Vagina (tissue), 2 donors: ENCODE measurements at places on chromosomes 7 and 10. TPM values are rescaled to one million over a fixed set of nuclear protein-coding genes. Genes with fewer than 3 reads are reported as not detected.

DNA sequence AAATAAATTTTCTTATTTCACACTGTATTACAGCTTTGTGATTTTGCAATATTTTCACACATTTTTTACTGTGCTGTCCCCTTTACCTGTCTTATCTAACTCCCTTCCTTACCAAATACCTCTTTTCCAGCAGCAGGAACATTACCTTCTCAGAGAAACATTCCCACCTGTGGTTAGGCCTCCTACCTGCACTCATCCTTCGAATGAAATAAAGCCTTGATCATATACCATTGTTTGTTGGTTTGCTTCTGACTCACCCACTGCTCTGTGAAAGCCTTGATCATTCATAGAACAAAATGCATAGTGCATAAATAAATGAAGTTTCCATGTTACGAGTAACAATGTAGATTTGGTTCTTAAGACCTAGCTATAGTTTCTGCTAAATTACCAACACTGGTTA, 256.3 kb downstream of the ARL4A start:
- no peaks in the 10 kb centered on the region for H3K27me3 ChIP-seq
- no peak for DNase-seq
- H3K36me3 ChIP-seq = no peaks in the 10 kb centered on the region
- H3K4me3 ChIP-seq = no peak overlapping the region
- H3K4me1 ChIP-seq = no peaks in the 10 kb centered on the region

PPIA gene
- 1,197 TPM for total RNA-seq

- H3K27me3 ChIP-seq = no peaks in the 10 kb centered on the region
- no peak for DNase-seq
- no peaks in the 10 kb centered on the region for H3K36me3 ChIP-seq
- peak overlapping the region; percentile 76 for H3K27ac ChIP-seq
- no peak overlapping the region for H3K4me3 ChIP-seq
Observed at GRCh38 chr10:124745673-124746072, 1.5 kb upstream of the FAM53B start.

CFAP69 gene
- total RNA-seq = 2.7 TPM

RBP3 gene
- total RNA-seq = not detected

DNA sequence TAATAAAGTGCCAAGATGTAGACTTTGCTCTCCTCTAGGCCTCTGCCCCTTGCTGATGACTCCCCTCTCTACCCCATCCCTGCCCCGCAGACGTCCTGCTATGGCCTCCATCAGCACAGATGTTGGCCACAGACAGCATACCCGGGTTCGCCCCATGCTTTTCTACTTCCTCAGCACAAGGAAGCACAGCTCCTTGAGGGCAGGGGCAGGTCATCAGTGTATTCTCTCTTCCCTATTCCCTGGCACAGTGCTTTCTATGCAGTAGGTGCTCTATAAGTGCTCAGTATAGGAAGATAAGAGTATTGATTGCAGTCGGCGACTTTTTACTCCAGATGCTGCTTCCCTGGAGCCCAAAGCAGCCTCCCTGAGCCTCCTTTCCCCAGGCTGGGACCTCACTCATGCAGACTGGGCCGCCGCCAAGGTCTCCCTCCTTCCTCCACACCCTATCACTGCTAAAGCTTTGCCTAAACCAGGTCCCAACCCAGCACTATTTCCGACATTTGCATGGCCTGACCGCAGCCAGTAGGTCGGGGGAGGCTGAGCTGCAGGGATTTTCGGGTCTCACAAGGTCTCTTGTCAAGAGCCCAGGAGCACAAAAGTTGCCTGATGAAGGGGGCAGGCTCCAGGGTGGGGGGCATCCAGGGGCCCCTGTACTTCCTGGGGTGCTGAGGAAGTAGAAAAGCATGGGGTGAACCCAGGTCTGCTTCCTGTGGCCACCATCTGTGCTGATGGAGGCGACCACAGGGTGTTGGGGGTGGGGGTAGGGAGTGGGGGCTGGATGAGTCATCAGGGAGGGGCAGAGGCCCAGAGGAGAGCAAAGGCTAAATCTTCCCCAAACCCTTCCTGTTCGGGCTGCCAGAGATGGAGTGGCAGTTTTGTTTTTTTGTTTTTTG, 8.0 kb downstream of the CALHM3 start:
- H3K36me3 ChIP-seq = no peaks in the 10 kb centered on the region
- H3K27ac ChIP-seq = peak overlapping the region; percentile 64
- no peak overlapping the region for H3K4me3 ChIP-seq
- peaks cover 19% of the 10 kb centered on the region for H3K4me1 ChIP-seq

PHKG1 gene
- total RNA-seq = not detected

DNA sequence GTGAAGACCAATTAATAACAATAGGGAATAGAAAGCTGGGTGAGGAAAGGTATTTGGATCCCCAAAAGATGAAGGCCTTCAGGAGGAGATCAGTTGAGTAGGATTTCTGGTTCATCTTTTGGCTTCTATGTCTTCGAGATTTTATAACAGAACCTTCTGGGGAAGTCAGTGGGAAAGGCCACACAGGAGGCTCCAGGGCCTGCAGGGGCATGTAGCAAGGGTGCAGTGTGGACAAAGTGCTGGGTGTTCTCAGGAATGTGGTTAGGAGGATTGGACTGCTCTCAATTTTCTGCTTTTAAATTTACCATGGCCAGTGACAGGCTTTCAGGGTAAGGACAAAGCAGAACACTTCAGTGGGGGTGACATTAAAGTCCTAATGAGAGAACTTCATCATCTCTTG, 378.0 kb downstream of the CCSER2 start:
- no peaks in the 10 kb centered on the region for H3K36me3 ChIP-seq
- no peaks in the 10 kb centered on the region for H3K4me1 ChIP-seq
- H3K4me3 ChIP-seq = no peak overlapping the region
- no peak overlapping the region for H3K27ac ChIP-seq
- DNase-seq = no peak

GPR37 gene
- total RNA-seq = 0.98 TPM

DNA sequence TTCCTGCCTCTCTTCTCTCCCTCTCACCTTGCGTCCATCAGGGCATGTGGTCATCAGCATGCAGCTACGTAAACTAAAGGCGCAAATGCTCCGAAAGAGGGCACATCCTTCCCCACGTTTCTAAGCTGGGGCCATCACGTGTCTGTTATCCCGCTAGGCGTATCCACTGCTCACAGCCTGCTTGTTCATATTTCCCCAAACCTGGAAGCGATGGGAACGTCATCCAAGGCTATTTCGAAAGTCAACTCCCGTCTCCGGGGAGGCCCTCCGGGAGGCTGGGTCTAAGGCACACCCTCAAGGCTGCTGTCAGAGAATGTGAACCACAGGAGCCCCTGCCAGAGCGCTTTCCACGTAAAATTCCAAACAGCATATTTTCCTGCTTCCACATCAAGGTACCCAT, 199.2 kb downstream of the DIP2C start:
- no peak overlapping the region for H3K4me3 ChIP-seq
- peak; percentile 95 for DNase-seq
- H3K27me3 ChIP-seq = no peaks in the 10 kb centered on the region
- H3K27ac ChIP-seq = peak overlapping the region; percentile 81

SUGCT gene
- total RNA-seq = 2.2 TPM

DNA sequence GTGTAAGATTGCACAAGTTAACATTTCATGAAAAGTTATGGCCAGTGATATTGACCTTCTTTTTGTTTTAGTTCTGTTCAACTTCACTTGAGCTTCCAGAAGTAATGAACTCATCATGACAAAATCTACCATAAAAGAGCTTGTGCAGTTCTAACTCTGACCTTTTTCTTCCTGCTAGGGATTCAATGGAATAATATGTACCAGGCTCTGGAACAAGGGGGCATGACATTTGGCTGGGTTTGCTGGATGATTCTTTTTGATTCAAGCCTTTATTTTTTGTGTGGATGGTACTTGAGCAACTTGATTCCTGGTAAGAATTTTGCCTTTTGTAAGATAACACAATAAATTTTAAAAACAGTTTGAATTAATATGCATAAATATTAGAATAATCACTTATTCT, 205.0 kb downstream of the ABCA13 start:
- H3K36me3 ChIP-seq = no peaks in the 10 kb centered on the region
- no peaks in the 10 kb centered on the region for H3K27me3 ChIP-seq
- H3K4me3 ChIP-seq = no peak overlapping the region
- no peak for DNase-seq
- H3K27ac ChIP-seq = no peak overlapping the region
- H3K4me1 ChIP-seq = no peaks in the 10 kb centered on the region

DNA sequence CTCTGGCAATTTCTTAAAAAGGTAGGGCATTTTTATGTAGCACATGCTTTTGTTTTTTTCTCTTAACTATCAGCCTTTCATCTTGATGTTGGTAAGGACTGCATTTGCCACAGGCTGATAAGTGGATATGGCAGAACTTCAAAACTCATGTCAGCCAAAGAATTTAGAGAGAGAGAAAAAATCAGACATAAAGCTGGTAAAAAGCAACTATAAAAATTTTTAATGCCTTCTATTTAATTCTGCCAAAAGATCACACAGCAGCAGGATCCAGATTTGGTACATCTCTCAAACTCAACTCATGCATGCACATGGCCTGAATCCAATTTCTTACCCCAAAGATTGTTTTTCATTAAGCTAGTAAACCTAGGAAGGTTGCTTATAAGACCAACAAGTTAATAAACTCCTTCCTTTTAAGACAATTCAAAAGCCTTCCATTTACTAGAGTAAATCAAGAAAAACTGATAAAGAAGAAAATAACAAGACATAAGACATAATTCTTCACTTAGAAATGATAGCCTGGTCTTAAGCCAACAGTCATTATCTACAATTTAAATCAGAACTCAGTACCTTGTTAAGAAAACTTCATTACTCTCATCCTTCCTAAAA, 69.3 kb downstream of the GLI3 start:
- no peaks in the 10 kb centered on the region for H3K27me3 ChIP-seq
- DNase-seq = no peak
- H3K4me3 ChIP-seq = no peak overlapping the region
- no peak overlapping the region for H3K27ac ChIP-seq

GRCh38 chr10:108450280-108450679, 1285.8 kb upstream of the SORCS1 start:
- no peaks in the 10 kb centered on the region for H3K27me3 ChIP-seq
- H3K36me3 ChIP-seq = no peaks in the 10 kb centered on the region
- H3K4me3 ChIP-seq = no peak overlapping the region
- no peaks in the 10 kb centered on the region for H3K4me1 ChIP-seq
- no peak for DNase-seq

SMO gene
- total RNA-seq = 22.1 TPM
